GM04503 (cell line): ENCODE measurements at places on chromosomes 11 and 22.

DNA sequence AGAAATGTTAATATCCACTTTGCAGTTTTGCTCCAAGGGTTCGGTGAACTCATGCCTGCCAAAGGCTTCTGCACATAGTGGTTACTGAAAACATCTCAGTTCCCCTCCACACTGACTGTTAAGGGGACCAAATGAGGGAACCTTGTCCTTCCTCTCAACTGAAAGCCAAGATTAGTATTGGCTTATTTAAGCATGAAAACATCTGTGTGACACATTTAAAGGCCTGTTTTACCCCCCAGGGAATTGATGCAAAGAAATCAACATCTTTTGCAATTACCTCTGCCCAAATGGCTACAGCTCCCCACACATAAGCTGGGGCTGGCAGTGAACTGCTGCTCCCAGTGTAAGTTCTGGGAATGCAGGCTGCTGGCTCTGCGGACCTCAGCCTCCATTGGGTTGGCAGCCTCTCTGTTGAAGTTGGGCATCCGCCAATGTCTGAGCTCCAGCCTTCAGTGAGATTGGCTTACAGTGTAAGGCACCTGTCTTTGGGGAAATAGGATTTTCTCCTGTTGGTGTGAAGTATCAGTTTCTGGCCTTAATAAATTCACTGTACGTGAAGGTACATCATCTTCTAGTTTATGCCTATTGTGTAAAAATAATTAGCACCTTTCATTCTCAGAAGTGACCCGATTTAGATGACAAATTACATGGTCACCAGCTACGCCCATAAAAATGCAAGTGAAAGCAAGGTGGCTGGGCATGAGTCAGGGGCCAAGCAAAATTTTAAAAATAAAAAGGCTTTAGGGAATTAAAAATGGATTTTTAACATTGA lies 213.4 kb upstream of the SYN3 start:
- no peak for DNase-seq

DNA sequence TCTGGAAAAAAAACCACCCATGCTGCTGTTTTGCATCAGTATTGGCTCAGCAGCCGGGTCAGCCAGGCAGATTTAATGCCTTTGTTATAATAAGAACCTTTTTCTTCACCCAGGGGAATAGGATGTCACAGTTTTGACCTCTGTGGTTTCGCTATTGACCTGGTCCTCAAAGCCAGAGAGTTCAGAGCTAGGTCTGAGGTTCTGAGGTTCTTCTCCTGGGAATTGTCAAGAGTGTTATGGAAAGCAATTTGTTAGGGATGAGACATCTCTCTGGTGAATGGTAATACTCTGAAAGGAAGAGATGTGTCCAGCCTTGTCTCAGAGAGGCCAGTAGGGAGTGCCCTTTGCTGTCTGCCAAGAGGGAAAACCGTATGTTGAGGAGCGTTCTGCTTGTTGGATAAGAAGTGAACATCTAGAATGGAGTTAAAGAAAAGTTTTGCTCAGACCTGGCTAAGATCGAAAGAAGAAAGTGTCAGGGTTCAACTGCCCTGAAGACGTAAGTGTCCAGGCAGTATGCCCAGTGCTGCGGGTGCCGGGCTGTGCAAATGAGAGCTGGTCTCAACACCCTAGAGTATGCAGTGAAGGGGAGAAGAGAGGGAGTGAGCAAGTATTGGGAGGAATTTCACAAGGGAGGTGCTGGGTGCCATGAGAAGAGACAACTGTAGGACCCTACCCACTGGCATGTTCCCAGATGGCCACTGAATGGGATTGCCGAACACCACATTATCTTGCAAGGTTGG lies 150.9 kb upstream of the TTC12 start:
- peak; percentile 38 for DNase-seq

- no peak for DNase-seq
Measured at GRCh38 chr11:111460340-111460739, 51.8 kb downstream of the BTG4 start.

GRCh38 chr11:15941206-15941770 lies 415.1 kb downstream of the SOX6 start:
- peak; percentile 3 for DNase-seq

GRCh38 chr22:28282405-28283067 lies 363.5 kb upstream of the PITPNB start:
- peak; percentile 26 for DNase-seq

- DNase-seq = no peak
Measured at GRCh38 chr11:44306052-44306917, 3.7 kb downstream of the ALX4 start.

DNA sequence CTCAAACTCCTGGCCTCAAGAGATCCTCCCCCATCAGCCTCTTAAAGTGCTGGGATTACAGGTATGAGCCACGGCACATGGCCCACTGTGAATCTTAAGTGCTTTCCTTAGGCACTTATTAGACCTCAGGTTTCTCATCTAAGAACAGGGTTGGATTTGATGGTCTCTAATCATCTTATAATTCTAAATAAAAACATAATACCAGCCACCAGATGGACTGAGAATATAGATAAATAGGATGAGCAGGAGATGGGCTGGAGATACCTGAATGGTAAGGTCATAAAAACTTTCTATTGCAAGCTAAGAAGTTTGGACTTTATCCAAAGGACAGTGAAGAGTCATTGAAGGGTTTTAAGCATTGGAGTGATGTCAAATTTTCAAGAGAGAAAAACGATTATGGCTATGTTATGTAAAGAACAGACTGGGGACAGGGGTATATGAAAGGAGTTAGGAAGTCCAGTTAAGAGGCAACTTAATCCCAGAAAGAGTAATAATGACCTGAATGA lies 85.2 kb downstream of the RELT start:
- DNase-seq = no peak
